NCI-H446 (cell line): ENCODE measurements at places on chromosomes 11 and 22.

DNA sequence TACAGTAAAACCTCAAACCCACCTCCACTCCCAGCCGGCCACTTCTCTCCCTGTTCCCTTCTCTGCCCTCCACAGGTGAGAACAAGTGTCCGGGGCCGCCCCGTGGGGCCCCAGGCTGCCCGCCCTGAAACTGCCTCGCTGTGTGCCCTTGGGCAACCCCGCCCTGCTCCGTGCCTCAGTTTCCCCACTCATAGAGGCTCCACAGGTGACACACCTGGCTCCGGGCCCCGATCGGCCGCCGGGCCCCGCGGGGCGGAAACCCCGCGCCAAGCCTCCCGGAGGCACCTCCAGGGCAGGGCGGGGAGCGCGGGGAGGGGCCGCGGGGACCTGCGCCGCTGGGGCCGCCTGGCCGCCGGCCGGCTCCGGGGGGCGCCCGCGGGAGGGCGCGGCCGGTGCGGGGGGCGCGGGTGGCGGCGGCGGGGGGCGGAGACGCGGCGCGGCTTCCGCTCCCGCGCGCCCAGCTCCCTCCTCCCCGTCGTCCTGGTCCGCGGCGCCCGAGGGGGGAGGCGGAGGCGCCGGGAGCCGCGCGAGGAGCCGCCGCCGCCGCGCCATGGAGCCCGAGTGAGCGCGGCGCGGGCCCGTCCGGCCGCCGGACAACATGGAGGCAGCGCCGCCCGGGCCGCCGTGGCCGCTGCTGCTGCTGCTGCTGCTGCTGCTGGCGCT lies at the start of gene LRP5:
LRP5 (plus strand) TSS at position 475 of the 663 bp plus-strand sequence; CDS start at position 599, 124 bp downstream.
- DNase-seq = no peak

- DNase-seq = no peak
Measured at GRCh38 chr11:71489311-71490043, 36.5 kb downstream of the NADSYN1 start.

- DNase-seq = no peak
Measured at GRCh38 chr11:45089251-45089650, 57.2 kb upstream of the PRDM11 start.

GRCh38 chr11:73157101-73158010 lies 15.2 kb upstream of the FCHSD2 start:
- DNase-seq = no peak

DNA sequence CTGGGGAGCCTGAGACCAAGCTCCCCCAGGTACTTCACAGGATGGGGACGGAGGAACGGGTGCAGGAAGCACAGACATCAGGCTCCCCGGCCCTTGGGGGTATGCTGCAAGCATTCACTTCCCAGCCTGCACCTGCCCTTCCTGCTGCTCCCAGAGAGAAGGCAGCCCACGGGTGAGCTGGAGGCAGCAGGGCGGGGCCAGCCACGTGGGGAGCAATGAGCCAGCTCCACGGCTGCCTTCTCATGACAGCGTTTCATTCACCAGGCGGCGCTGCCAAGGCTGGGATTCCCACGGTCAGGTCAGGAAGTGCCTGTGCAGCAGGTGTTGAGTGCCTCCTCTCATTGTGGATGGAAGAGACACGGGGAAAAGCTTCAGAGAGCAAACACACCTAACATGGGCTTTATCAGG lies 14.5 kb upstream of the PHLDA2 start:
- DNase-seq = no peak

DNA sequence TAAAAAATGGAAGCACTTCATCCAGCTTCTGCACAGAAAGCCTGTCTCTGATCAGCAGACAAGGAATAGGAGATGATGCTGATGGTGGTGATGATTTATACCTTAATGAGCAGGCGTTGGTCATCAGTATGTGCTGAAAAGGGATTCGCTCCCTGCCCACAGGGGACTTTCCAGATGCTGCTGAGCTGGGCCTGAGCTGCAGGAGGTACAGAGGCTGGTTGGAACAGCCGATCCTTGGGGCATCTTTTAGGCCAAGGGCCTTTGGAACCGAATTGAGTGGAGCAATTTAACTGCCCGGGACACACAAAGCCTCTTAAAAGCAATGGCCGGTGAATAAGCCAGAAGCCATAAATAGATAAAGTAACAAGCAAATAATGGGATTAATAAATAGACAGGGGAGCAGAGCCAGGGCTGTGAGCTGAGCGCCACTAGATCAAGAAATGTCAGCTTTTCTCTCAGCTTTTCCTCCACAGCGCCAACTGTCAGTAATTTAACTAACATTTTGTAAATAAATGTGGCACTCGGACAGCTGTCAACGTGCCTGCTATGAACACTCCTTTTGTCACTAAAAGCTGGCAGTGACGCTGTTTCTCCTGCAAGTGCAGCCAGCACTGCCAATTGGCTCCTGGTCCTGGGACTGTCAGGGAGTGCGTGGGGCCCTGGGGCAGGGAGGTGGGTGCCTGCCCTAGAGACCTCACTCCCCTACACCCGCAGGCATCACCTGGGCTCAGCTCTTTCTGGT lies 562.3 kb downstream of the NTM start:
- DNase-seq = no peak

GRCh38 chr11:17598700-17599459 lies 51.8 kb downstream of the OTOG start:
- DNase-seq = peak; percentile 37

DNA sequence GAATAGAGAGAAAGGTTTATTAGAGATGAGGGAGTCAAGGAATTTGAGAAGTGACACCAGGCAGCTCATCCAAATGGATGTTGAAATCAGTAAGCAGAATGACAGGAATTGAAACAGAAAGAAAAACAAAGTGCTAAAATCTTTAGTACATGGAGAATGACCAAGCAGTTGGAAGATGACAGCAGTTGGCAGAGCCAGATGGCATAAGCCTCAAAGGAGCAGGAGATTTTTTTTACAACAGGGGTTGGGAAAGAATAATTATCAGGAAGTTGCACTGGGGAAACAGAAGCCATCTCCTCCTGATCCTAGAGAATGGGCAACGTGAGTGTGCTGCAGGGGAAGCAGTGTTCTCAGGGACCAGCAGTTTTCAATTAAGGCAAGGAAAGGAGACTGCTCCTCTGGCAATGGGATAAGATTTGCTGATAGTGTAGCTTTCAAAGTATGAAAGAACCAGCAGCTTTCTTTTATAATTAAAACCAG lies 28.9 kb downstream of the RAB39A start:
- peak; percentile 81 for DNase-seq

DNA sequence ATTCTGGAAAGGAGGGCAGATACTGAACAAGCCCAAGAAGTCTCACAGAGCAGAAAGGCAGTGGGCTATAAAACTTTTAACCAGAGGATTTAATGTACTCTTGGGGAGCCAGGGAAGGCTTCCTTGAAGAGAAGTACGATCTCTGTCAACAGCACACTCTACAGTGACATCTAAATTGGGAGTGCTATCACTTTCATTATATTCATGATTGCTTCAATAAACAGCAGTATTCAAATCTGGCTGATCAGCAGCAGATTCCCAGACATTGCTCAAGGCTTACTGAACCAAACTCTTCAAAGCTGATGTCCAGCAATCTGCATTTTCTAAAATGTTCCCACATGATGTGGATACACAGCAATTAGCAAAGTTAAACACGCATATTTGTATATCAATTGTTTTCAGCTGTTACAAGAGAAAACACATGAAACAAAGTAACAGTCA lies 44.2 kb downstream of the SYTL2 start:
- no peak for DNase-seq

DNA sequence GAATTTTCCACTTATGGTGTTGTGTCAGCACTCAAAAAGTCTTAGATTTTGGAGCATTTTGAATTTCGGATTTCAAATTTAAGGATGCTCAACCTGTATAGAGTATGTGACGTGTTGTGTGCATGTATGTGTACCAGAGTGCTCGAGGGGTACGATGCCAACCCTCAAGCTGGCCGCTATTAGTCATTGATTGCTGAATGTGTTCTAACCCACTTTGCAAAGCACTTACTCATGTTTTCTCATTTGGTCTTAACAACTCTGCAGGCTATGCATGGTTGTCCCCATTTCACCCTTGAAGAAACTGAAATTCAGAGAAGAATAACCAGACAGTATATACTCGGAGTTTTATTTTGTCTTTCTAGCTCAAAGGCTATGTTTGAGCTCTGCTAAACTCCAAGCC lies 196.4 kb upstream of the TENM4 start:
- DNase-seq = no peak

DNA sequence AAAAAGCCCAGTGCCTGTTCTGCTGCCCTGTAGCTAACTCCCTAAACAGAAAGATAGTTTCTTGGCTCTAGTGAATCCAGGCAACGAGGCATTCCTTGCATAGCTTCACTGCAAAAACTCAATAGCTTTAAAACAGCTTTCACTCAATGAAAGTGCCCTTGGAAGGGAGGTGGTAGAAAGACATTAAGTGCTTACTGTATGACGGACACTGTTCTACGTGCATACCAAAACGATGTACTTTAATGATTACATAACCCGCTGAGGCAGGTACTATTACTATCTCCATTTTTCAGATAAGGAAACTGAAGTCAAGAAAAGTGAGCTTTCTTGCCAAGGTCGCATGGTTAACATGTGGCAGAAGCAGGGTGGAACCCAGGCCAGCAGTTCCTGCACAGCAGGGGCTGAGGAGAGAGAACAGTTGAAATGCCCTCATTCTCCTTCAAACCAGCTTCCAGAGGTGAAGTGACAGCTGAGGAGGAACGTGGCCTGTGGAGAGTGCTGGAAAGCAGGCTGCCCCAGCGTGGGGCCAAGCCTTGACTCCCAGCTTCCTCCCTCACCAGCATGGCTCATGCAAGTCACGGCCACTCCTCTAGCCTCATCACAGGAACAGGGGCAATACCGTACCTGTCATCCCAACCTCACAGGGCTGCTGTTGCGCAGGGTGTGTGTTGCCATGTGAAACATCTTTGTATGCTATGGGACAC lies 227.5 kb upstream of the NARS2 start:
- no peak for DNase-seq

DNA sequence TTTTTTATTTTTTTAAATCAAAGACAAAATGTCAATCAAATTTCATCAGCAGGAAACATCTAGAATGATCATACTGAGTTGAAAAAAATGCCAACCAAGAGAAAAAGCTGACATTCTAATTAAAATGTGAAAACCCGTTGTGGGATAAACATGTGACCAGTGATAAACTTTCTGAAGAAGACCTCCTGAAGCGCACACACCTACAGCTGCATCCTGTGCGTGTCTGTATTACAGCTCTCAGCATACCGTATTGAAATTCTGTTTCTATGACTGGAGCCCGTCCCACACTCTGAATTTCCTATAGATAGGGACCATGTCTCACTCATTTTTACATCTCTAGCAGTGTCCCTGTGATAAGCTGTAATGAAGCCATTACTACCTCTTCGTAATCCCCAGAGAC lies 12.2 kb upstream of the NUP50 start:
- no peak for DNase-seq

GRCh38 chr22:47396515-47396914 lies 634.1 kb downstream of the TBC1D22A start:
- DNase-seq = no peak

DNA sequence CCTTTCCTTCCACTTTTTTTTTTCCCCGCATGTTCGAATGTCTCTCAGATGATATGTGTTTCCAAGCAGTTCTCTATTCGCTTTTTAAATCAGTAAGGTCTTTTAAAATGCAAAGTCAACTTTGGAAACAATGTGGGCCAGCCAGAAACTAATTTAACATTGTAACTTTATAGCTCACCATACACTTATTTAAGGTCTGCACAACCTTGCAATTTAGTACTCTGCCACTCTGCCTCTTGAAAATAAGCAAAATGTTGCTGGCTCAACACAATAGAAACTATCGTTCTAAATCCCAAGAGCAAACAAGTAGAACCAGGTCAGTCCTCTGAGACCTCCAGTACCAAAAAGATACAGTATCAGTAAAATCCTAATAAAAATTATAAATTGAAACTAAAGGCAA lies 109.0 kb downstream of the SIK3 start:
- no peak for DNase-seq

DNA sequence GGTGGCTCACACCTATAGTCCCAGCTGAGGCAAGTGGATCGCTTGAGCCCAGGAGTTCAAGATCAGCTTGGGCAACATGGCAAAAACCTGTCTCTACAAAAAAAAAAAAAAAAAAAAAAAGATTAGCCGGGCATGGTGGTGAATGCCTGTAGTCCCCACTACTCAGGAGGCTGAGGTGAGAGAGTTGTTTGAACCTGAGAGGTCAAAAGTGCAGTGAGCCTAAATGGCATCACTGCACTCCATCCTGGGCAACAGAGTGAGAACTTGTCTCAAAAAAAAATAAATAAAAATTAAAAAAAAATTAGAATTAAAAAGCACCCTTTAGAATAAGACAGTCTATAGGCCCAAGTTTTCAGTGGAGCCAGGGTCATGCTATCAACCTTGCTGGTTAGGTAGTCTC lies 95.5 kb downstream of the PDHX start:
- DNase-seq = no peak

GRCh38 chr22:24845041-24845898 lies 39.3 kb downstream of the SGSM1 start:
- DNase-seq = no peak

DNA sequence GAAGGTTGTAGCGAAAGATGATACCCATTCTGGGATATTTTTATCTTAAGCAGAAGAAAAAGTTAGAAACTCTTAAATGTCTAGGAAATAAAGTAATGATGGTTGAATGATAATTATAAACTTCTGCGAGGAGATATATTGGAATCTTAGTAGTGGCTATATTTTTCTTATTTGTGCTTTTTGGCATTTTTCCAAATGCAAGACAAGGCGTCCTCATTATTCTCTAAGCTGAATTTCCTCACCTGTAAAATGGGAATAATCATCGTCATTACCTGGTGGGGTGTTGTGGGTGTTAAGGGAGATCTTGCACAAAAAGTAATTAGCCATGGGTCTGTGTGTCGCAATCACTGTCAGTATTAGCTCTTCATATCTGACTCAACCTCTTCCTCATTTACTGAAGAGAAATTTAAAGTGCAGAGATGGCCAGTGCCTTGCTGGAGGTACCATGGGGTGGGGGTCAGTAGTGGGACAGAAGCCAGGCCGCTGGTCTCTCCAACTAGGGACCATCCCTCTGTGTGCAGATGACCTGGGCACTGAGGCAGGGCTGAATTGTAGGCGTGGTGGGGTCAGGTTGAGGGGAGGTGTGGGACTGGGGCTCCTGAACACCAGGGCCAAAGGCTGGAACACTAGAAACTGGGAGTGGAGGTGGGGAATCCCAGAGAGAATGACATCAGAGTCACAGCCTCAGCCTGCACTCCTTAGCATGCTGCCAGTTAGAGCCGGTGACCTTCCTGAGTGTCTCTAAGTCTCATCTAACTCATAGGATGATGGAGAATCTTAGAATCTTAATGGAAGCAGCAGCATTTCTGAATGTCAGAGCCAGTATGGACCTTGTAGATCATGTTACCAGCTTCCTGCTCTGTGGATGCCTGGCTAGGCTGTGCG lies 4.1 kb downstream of the PITPNM1 start:
- DNase-seq = no peak
